Astrocyte (in vitro differentiated cells and primary cell): ENCODE measurements at places on chromosomes 6 and 20. TPM values are rescaled to one million over a fixed set of nuclear protein-coding genes. Genes with fewer than 3 reads are reported as not detected.

DNA sequence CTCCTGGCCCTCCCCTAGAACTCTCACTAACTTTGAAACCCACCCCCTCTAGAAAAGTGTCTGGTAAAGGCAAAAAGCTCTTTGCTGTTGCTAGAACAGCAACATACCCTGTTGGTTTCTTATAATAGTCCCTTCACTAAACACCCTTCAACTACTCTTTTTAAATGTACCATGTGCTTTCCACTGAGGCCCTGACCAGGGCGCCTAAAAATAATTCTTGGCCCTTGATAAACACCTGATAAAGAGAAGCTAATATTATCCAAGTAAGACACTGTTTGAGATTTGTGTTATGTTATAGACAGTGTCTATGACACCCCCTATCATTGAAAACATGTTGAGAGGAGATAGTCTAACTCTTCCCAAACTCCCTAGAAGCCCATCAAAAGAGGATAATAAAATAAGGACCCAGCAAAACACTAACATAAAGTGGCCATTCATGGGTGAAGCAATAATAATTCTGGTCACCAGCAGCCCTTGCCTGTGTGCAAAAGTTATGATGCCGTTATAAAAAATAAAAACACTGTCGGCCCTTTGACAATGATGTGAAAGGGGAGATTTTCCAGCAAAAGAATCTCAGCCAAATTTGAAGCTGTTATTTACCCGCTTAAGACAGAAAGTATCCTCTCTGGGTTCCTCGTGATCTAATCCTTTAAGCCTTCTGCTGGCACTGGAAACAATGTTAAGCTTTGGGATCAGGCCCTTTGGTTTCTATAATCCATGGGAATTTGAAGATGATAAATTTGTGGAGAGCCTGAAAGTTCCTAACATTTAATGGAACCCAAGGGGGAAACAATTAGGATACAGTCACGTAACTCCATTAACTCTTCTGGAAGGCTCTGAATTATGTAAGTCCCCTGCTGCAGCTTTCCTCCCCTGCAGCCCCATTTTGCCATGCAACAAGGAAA, 122.6 kb upstream of the PLCB4 start:
- H3K36me3 ChIP-seq, result no peaks in the 10 kb centered on the region
- H3K27ac ChIP-seq, result no peak overlapping the region
- H3K4me3 ChIP-seq, result no peak overlapping the region
- H3K4me1 ChIP-seq, result no peaks in the 10 kb centered on the region
- DNase-seq, result no peak
- peaks cover 4% of the 10 kb centered on the region for H3K27me3 ChIP-seq

- DNase-seq, result no peak
- no peak overlapping the region for H3K27ac ChIP-seq
- no peaks in the 10 kb centered on the region for H3K36me3 ChIP-seq
- H3K4me3 ChIP-seq, result no peak overlapping the region
- H3K27me3 ChIP-seq, result no peaks in the 10 kb centered on the region
Observed at GRCh38 chr6:38503960-38504682, 135.6 kb downstream of the BTBD9 start.

- H3K27me3 ChIP-seq, result no peaks in the 10 kb centered on the region
- H3K27ac ChIP-seq, result no peak overlapping the region
- no peak for DNase-seq
- H3K36me3 ChIP-seq, result no peaks in the 10 kb centered on the region
Observed at GRCh38 chr6:52909131-52909530, 367 bp downstream of the GSTA3 start.

DNA sequence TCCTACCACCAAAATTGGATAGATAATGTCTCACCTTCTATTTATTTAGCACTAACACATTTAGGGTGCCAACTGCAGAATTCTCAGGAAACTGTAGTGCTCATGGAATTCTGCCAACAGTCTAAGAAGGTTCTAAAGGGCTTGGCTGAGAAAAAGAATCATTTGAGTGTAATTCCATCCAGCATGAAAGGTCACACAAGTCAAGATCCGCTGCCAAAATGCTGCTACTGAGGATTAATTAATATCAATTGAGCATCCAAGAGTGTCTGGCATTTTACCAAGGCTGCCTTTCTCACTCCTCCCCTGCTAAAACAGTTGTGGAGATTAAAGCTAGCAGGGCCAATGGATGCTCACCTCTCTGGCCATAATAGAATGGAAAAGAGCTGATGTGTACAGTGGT, 112.7 kb downstream of the FHL5 start:
- H3K36me3 ChIP-seq, result no peaks in the 10 kb centered on the region
- no peaks in the 10 kb centered on the region for H3K27me3 ChIP-seq
- H3K4me1 ChIP-seq, result no peaks in the 10 kb centered on the region
- no peak overlapping the region for H3K27ac ChIP-seq
- peak; percentile 1 for DNase-seq

- no peak overlapping the region for H3K4me3 ChIP-seq
- H3K27me3 ChIP-seq, result no peaks in the 10 kb centered on the region
- no peak overlapping the region for H3K27ac ChIP-seq
- H3K36me3 ChIP-seq, result no peaks in the 10 kb centered on the region
- DNase-seq, result no peak
- H3K4me1 ChIP-seq, result no peaks in the 10 kb centered on the region
Observed at GRCh38 chr6:13931797-13932402, 7.1 kb downstream of the RNF182 start.

Gene COL11A2
- 1.3 and 2.2 TPM in 2 replicates for total RNA-seq

GRCh38 chr6:12288211-12288618, 1.9 kb upstream of the EDN1 start:
- no peaks in the 10 kb centered on the region for H3K27me3 ChIP-seq
- no peak for DNase-seq
- no peak overlapping the region for H3K27ac ChIP-seq
- H3K4me3 ChIP-seq, result no peak overlapping the region

- H3K4me1 ChIP-seq, result peaks cover 51% of the 10 kb centered on the region
- H3K4me3 ChIP-seq, result no peak overlapping the region
- H3K36me3 ChIP-seq, result no peaks in the 10 kb centered on the region
Observed at GRCh38 chr6:3328145-3328544, 69.4 kb downstream of the PSMG4 start.

GRCh38 chr6:92110403-92110802, 1309.0 kb downstream of the EPHA7 start:
- H3K36me3 ChIP-seq, result no peaks in the 10 kb centered on the region
- peak; percentile 4 for DNase-seq
- no peak overlapping the region for H3K4me3 ChIP-seq
- H3K27me3 ChIP-seq, result no peaks in the 10 kb centered on the region
- no peaks in the 10 kb centered on the region for H3K4me1 ChIP-seq
- H3K27ac ChIP-seq, result no peak overlapping the region

Gene ARMC2
- total RNA-seq, result 5.2 and 7.1 TPM in 2 replicates

Gene DOP1A
- 13.0 and 14.2 TPM in 2 replicates for total RNA-seq

Gene SNAI1
- 9.1 and 9.5 TPM in 2 replicates for total RNA-seq

- no peaks in the 10 kb centered on the region for H3K27me3 ChIP-seq
- H3K4me3 ChIP-seq, result no peak overlapping the region
- no peaks in the 10 kb centered on the region for H3K4me1 ChIP-seq
- H3K36me3 ChIP-seq, result no peaks in the 10 kb centered on the region
Observed at GRCh38 chr6:35798706-35799105, 1.6 kb upstream of the CLPS start.

- H3K27ac ChIP-seq, result no peak overlapping the region
- peaks cover 3% of the 10 kb centered on the region for H3K27me3 ChIP-seq
- H3K4me3 ChIP-seq, result no peak overlapping the region
- no peaks in the 10 kb centered on the region for H3K36me3 ChIP-seq
- H3K4me1 ChIP-seq, result no peaks in the 10 kb centered on the region
Observed at GRCh38 chr6:167235005-167235404, 56.1 kb upstream of the UNC93A start.

- peaks cover 2% of the 10 kb centered on the region for H3K27me3 ChIP-seq
- H3K4me1 ChIP-seq, result no peaks in the 10 kb centered on the region
- H3K4me3 ChIP-seq, result no peak overlapping the region
- no peak overlapping the region for H3K27ac ChIP-seq
- DNase-seq, result no peak
Observed at GRCh38 chr6:63537959-63538300, 34.4 kb upstream of the LOC128125822 start.

DNA sequence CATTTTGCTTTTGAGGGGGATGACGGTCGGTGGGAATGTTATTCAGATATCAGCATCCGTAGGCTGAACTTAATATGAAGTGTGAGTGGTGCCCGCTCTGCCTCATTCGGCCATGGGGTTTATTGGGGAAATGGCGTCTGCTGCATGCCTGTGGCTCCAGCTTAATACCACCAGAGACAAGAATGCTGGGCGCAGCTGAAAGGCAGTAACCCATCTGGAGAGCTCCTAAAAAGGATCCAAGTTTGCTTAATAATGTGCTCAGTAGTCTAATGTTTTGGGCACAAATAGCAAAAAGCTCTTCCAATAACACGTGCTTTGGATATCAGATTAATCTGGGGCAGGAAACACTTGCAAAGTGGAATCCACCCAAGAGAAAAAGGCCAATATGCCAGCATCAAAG, 273.0 kb upstream of the TAB2 start:
- H3K36me3 ChIP-seq, result no peaks in the 10 kb centered on the region
- peaks cover 20% of the 10 kb centered on the region for H3K4me1 ChIP-seq
- no peak overlapping the region for H3K27ac ChIP-seq
- no peak for DNase-seq
- no peak overlapping the region for H3K4me3 ChIP-seq

DNA sequence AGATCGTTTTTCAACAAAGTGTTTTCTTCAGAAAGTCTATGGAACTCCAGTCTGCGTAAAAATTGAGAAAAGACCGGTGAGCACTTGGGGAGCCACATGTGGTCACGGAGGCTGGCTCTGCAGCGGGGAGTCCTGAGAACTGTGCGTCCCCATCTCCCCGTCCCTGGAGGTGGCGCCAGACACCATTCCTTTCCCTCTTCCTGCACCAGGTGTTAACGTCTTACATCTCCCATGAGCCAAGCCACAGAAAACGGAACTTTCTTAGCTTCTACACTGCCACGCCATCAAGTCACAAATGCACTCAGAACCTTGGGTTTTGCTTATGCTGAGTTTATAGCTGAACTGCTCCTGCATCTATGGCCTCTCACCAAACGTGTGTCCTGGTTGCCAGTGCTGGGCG, 62.6 kb downstream of the GINS1 start:
- H3K27ac ChIP-seq, result no peak overlapping the region
- H3K36me3 ChIP-seq, result no peaks in the 10 kb centered on the region
- DNase-seq, result peak; percentile 2
- H3K4me1 ChIP-seq, result no peaks in the 10 kb centered on the region
- no peaks in the 10 kb centered on the region for H3K27me3 ChIP-seq

GRCh38 chr6:15362274-15363160, 116.6 kb downstream of the JARID2 start:
- no peak overlapping the region for H3K27ac ChIP-seq
- H3K4me1 ChIP-seq, result peaks cover 19% of the 10 kb centered on the region
- no peak overlapping the region for H3K4me3 ChIP-seq
- no peak for DNase-seq
- H3K27me3 ChIP-seq, result no peaks in the 10 kb centered on the region

Gene MUC21
- total RNA-seq, result not detected in 2 replicates

DNA sequence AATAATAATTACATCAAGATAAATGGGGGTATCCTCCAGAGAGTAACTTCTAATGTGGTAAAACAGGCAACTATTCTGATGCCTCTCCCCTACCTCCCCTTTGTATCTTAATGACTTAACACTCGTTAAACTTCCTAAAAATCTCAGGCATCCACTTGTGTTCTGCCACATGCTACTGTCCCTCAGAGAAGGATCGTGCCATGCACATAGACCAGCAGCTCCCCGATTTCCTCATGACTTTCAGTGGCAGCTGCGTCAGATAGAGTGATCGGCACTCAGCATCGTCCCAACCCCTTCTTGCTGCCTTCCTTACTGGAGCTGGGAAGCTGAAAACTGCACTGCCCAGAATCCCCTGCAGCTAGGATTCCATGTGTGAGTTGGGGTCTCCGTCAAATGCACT, 32.1 kb downstream of the RIPOR2 start:
- no peak for DNase-seq
- H3K27me3 ChIP-seq, result no peaks in the 10 kb centered on the region
- H3K36me3 ChIP-seq, result no peaks in the 10 kb centered on the region
- no peak overlapping the region for H3K4me3 ChIP-seq
- peaks cover 8% of the 10 kb centered on the region for H3K4me1 ChIP-seq

Gene RBBP8NL
- 0.14 TPM in 1 of 2 replicates, not detected in the other for total RNA-seq

DNA sequence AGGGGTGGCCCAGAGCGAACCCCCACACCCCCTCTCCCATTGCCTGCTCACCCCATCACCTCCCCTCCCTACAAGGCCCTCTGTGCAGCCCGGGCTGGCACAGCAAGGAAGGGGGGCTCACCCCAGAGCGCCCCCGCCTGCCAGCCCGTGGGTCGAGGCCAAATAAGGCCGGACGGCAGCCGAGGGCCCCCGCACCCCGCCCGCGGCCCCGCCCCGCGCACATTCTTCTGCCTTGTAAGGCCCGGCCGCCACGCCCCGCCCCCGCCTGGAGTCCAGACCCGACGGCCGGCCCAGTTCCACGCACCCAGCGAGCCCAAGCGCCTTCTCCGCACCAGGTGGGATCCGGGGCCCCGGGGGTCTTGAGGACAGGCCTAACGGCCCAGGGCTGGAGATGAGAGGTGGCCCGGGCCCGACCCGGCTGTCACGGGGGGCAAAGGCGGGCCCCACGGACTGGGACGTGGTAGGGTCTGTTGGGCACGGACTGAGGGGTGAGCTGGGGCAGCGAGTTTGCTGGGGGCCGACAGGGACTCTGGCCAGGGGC, at the start of gene MYL9:
Gene MYL9 (plus strand): TSS at position 293 of the 541 bp plus-strand sequence. CDS start 3,366 bp downstream, outside the sequence.
- H3K4me3 ChIP-seq, result peak within 1 kb of the TSS; percentile 86
- DNase-seq, result peak; percentile 53
- peaks cover 40% of the 10 kb centered on the region for H3K4me1 ChIP-seq
- no peaks in the 10 kb centered on the region for H3K27me3 ChIP-seq

- H3K27ac ChIP-seq, result peak overlapping the region; percentile 50
- peaks cover 38% of the 10 kb centered on the region for H3K4me1 ChIP-seq
Observed at GRCh38 chr6:158072083-158072721, 90.5 kb downstream of the SYNJ2 start.

Gene ANKRD66
- total RNA-seq, result not detected in 2 replicates

DNA sequence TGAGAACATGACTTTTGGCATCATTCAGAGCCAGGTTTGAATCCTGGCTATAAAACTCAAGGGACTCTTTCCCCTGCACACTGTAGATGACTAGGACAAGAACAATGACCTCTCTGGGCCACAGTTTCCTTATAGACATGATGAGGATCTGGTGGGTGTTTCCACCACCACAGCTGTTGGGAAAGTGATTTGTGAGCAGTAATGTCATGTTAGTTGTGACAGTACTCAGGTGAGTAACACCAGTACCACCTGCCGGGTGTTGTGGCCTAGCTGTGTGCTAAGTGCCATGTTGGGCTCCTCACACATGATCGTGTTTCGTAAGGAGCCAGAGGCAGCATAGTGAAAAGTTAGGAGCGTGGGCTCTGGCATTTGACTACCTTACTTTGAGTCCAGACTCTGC, 24.1 kb downstream of the HM13 start:
- H3K36me3 ChIP-seq, result peaks cover 54% of the 10 kb centered on the region
- peaks cover 13% of the 10 kb centered on the region for H3K4me1 ChIP-seq
- no peaks in the 10 kb centered on the region for H3K27me3 ChIP-seq
- no peak overlapping the region for H3K27ac ChIP-seq
- no peak overlapping the region for H3K4me3 ChIP-seq

- H3K27ac ChIP-seq, result no peak overlapping the region
- no peaks in the 10 kb centered on the region for H3K4me1 ChIP-seq
- DNase-seq, result no peak
Observed at GRCh38 chr6:38484656-38485055, 155.1 kb downstream of the BTBD9 start.
